ENCODE measurements at places on chromosomes 1 and 21.
A peak's percentile ranks its signal among the peaks of the same experiment; 100 is the strongest.

DNA sequence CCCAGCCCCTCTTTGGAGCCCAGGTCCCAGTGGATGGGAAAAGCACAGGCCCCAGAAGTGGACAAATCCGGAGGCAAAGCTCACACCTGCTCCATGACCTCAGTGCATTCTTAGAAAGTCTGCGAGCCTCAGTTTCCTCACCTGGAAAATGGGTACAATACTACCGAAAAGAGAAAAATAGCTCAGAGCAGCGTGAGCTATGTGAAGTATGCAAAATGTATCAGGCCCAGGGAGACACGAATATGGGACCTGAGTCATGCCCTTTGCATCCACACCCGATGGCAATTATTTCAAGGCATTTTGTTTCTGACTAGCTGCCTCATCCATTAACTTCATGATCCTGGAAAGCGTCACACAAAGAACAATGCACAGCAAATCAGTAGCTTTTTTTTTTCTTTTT lies 9.2 kb downstream of the ALDH4A1 start:
- no peak for DNase-seq

DNA sequence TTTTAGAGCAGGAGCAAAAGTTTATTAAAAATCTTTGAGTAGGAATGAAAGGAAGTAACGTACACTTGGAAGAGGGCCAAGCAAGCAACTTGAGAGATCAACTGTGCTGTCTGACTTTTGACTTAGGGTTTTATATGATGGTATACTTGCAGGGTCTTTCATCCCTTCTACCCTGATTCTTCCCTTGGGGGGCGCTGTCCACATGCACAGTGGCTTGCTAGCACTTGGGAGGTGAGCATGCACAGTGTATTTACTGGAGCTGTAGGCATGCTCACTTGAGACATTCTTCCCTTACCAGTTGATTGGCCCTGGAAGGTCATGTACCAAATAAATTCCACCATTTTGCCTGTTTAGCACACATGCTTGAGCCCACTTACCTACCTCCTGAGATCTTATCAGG lies 1001.3 kb upstream of the ADGRL2 start:
- no peak for DNase-seq

GRCh38 chr1:28280977-28281381 lies 21.7 kb downstream of the SESN2 start:
- no peak for DNase-seq

GRCh38 chr1:2443277-2444137 lies 31.1 kb upstream of the PEX10 start:
- DNase-seq = peak; percentile 28

- no peak for DNase-seq
Observed at GRCh38 chr21:42153746-42154145, 65.2 kb upstream of the ABCG1 start.

GRCh38 chr1:169163059-169163458 lies 56.6 kb downstream of the ATP1B1 start:
- peak; percentile 31 for DNase-seq

DNA sequence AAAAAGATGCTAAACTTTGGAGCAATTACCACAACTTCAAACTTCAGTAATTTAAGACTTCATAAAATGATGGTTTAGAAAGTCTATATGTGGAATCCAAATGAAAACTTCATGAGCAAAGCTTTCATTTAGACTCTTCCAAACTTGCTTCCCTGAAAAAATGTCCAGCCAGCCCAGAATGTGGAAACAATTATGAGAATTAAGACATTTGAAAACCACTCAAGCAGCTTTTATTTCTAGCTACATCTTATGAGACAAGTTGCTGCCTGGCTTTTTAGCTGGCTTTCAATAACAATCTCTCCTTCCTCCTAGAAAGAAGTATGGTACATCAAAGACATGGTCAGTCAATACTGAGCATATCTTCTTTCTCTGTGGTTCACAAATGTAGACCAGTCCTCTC lies 21.8 kb downstream of the LPAR3 start:
- no peak for DNase-seq

GRCh38 chr1:173868266-173869020 lies at the start of gene ZBTB37:
TSS of gene ZBTB37 (plus strand) at chr1:173868380. CDS start at chr1:173870226, 1,846 bp downstream.
- DNase-seq = peak; percentile 97

- no peak for DNase-seq
Observed at GRCh38 chr21:37478794-37479193, 112.2 kb downstream of the DYRK1A start.

GRCh38 chr1:230821346-230821745 lies 47.0 kb downstream of the C1orf198 start:
- DNase-seq = no peak

DNA sequence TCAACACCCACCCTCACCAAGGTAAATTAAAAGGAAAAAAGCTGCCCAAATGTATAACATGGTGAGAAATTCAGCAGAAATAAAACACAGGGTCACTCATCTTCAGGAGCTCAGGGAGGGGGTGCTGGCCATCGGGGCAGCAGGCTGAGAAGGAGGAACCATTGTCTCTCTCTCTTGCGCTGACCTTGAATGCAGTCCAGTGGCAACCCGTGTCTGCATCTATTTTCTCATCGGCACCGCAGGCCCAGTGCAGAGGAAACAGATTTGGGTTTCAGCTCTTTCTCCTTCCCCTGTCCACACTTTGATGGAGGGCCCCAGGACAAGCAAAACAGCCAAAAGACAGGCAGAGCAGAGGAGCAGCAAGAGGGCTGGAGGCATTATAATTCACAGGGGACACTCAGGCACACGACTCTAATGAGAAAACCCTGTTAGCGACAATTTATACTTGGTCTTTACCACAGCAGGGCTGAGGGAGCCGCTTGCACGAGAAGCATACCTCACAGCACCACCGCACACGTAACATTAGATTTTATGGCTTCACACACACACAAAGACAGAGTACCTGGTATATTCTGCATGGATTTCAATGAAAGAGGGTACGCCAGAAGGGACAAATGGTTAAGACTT lies 18.6 kb downstream of the MKNK1 start:
- DNase-seq = no peak

- DNase-seq = no peak
Observed at GRCh38 chr1:208239473-208240381, 4.5 kb downstream of the PLXNA2 start.

GRCh38 chr1:230976360-230976759 lies 2.3 kb downstream of the TTC13 start:
- DNase-seq = no peak

DNA sequence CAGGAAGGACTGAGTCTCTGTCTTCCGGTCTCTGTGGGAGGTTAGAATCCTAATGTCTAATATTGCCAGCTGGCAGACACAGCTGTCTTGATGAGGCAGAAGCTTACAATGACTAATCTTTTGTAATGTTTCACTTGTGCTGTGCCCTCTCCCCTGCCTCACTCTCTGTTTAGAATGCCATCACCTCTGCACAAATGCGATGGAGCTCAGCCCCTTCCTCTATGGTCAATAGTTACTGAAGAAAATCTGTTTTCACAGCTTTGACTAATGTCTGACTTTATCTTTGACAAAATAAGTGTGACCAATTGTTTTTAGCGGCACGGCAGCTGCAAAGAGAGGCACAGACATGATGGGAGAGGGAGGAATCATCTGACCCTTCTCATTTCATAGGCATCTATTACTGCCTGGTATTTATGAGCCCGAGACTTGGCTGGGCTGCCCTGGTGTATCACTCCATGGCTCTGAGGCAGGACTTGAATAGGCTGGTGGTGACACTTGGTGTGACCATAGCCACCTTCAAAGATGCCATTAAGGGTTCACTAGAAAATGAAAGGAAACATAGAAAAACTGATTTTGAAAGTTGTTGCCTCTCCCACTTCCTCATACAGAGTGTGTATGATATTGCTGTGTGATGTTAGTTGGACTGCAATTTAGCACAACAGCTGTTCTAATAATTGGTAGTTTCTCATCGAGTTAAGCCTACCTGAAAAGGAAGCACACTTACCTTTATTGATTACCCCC lies 163.2 kb upstream of the NBPF11 start:
- DNase-seq = no peak

GRCh38 chr1:156385534-156386031 lies 16.6 kb downstream of the RHBG start:
- peak; percentile 80 for DNase-seq

- DNase-seq = no peak
Observed at GRCh38 chr1:168683871-168684270, 45.1 kb downstream of the DPT start.

DNA sequence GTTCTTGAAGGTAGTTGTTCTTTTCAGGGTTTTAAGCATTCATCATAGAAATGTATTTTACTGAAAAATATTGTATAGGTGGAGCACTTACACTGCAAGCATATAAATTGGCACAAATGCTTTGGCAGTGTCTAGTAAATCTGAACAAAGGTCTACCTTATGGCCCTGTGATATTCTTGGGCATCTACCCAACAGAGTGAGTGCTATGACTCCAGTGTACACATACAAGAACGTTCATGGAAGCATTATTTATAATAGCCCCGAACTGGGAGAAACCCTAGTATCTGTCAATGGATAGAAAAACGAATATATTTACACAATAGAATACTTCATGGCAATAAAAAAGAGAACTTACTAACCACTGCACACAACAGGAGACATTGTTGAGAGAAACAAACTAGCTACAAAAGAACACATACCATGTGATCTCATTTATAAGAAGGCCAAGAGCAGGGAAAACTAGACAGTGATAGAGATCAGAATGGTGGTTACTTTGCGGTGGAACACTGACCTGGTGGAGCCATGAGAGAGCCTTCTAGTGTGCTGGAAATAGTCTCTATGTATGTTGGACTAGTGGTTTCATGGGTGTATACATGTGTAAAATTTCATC lies 96.0 kb downstream of the MAB21L3 start:
- DNase-seq = no peak

GRCh38 chr1:41802532-41803501 lies 115.9 kb downstream of the HIVEP3 start:
- no peak for DNase-seq

DNA sequence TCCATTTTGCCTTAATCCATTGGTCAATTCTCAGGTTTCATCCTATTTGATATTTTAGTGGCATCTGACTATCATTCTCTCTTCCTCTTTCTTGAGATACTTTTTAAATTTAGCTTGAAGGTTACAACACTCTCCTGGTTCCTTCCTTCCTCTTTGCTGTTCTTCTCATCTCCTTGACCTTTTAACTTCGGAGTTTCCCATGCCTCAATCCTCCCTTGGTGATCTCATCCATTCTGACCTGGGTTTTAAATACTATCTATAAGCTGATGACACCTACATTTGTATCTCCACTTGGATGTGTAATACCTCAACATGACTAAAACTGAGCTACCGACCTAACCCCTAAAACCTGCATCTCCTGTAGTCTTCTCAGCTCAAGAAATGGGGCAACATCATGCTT lies 4.8 kb upstream of the ZNF687 start:
- no peak for DNase-seq

Measured in activated CD4-positive, alpha-beta T cell treated with anti-CD3 and anti-CD28 coated beads for 48 hours (primary cell).